Colonic mucosa (tissue), 4 donors: ENCODE measurements at places on chromosomes 13 and 19. TPM values are rescaled to one million over a fixed set of nuclear protein-coding genes. Genes with fewer than 3 reads are reported as not detected.

CD209 gene
- 4.0 TPM for total RNA-seq

DNA sequence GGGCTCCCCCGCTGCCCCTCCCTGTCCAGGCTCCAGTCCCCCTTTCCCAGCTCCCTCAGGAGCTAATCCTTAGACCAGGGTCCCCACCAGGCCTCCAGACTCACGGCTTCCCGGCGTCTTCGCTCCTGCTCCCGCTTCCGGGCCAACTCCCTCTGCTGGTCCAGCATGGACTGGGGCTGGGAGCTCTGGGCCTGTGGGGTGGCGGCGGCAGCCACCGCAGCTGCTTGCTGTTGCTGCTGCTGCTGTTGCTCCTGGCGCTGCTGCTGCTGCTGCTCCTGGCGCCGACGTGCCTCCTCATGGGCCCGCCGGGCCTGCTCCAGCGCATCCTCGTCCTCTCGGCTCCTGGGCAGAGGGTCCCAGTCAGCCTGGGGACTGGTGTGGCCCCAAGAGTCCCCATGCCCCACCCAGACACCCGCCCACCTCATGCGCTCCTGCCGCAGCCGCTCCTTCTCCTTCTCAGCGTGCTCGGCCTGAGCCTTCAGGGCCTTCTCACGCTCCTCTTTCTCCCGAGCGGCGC is 6.4 kb upstream of the EPHX3 start:
- no peak for DNase-seq

- peak; percentile 21 for DNase-seq
These were observed 506.7 kb upstream of the PCDH9 start for GRCh38 chr13:67736646-67737420.

- no peak for DNase-seq
These were observed 139.0 kb downstream of the RAP2A start for GRCh38 chr13:97573011-97573410.
